ENCODE measurements at places on chromosomes 12 and 14.

- DNase-seq = no peak
These were observed 1.9 kb upstream of the RALGAPA1 start for GRCh38 chr14:35810963-35811362.

DNA sequence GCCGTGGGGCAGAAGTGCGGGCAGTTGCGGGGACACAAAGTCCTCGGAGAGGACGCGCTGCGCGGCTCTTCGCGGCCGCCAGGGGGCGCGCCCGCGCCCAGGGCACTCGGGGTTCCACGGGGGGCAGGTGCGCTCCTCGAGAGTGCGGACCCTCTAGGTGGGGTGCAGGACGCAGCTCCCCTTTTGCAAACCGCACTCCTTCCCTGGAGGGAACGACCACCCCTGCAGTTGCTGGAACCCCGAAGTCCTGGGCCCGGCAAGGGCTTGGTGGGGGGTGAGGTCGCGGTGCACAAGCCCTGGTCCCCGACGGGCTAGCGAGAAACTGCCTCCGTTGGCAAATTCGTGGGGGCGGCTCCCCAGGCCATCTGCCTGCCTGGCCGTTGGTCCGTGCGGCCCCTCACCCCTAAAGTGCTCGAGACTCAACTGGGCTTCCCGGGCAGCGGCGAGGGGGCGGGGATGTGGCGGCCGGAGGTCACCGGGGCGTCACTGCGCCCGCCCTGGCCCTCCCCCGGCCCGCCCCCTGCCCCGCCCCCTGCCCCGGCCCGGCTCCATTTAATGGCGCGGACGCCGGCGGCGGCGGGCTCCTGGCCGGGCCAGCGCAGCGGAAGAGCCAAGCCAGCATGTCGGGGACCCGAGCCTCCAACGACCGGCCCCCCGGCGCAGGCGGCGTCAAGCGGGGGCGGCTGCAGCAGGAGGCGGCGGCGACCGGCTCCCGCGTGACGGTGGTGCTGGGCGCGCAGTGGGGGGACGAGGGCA lies at the start of gene ADSS1:
Gene ADSS1, plus strand, starts transcription at position 579 of the 756 bp plus-strand sequence. Its CDS starts 42 bp downstream, at position 621.
- DNase-seq = no peak

DNA sequence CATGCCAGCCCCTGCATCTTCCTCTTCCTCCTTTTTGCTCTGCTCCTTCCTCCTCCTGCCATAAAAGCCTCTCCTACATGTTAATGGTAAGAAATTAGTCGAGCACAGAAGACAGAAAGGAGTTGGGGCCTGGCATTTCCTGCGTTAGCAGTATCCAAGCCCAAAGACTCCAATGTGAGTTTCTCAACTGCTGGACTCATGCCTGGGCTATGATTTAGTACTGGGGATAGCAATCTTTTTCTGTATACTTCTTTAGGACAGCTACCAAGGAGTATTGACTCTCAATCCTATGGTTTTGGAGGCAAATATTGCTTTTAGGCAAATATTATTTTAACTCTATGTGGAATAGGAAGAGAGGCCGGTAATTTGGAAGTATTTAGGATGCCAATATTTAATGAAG lies 18.0 kb upstream of the SLC38A4 start:
- DNase-seq = no peak

DNA sequence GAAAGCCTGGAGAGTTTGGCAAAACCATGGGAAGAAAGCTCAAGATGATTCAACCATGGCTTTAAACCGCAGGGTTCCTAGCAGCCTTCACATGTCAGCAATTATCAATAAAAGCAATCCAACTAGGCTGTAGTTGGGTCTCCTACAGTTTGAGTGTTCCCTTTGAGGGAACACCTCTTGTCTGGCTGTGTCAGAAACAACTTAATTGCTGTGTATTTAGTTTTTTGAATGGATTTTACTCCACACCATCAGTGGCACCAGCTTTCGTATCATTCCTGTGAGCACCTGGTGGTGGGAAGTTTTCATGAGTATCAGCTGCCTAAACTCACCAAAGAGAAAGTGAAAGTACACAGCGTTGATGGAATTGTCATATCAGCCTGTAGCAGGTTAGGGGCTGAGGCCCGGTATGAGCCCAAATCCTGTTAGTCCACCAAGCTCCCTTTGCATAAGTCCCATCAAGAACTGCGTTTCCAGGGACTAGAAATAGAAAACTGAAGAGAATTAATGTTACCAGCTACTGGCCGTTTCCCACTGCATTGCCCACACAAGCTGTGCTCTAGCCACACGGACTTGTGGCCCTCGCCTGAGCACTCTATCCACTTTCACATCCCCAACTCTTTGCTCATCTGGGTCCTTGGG lies 10.9 kb upstream of the IL26 start:
- peak; percentile 50 for DNase-seq

GRCh38 chr12:53602176-53602864 lies 23.9 kb downstream of the ATF7 start:
- DNase-seq = no peak

- no peak for DNase-seq
These were observed 541.7 kb downstream of the NOVA1 start for GRCh38 chr14:26056036-26056616.

DNA sequence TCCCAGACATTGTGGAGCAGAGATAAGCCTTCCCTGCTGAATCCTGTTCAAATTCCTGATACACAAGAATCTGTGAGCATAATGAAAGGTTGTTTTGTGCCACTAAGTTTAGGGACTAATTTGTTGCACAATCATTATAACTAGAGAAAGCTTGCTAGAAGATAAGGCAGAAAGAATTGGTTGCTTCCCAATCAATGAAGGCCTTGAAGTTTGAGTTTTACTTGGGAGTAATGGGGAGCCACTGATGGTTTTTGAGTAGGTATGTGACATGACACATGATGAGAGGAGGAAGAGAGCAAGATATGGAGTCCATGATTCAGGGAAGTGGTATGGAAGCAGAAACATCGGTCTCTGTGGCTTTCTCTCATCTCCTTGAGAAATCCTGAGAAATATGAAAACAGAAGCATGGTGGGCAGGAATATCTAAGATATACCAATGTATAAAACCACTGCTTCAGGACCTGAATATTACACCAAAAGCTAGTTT lies 13.3 kb upstream of the TCP11L2 start:
- DNase-seq = no peak

DNA sequence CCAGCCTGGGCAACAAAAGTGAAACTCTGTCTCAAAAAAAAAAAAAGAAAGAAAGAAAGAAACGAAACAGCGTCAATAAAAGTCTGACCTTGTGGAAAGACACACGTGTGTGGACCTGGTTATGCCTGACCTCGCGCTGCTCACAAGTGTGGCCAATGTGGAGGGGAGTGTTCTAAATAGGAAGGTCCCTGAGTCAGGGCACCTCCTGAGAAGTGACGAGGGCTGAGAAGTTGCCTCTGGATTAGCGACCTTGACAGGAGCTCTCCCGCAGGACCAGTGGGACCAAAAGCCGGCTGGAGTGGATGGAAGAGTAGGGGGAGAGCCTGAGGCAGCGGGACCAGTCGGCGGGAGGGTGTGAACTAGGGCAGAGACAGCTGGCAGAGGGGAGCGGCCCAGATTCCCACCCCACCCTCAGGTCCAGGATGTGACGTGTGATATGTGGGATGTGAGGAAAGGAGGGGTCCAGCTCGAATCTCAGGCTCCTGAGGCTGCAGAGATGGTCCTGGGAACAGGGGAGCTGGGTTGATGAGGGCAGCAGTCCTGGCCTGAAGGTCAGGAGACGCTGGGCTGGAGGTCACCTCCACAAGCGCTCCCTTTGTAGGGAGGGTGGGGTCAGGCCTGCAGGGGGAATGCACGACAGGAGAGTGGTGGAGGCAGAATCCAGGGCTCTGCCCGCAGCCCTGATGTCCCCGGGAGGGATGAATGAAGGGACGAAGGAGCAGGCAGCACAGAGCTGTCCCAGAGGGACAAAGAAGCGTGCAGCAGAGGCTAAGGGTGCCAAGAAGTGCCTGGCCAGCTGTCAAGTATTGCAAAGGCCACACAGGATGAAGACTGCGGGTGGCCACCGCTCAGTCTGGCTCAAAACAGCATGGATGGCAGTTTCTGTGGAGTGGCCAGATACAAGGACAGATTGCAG lies 24.8 kb upstream of the GPR68 start:
- DNase-seq = no peak

DNA sequence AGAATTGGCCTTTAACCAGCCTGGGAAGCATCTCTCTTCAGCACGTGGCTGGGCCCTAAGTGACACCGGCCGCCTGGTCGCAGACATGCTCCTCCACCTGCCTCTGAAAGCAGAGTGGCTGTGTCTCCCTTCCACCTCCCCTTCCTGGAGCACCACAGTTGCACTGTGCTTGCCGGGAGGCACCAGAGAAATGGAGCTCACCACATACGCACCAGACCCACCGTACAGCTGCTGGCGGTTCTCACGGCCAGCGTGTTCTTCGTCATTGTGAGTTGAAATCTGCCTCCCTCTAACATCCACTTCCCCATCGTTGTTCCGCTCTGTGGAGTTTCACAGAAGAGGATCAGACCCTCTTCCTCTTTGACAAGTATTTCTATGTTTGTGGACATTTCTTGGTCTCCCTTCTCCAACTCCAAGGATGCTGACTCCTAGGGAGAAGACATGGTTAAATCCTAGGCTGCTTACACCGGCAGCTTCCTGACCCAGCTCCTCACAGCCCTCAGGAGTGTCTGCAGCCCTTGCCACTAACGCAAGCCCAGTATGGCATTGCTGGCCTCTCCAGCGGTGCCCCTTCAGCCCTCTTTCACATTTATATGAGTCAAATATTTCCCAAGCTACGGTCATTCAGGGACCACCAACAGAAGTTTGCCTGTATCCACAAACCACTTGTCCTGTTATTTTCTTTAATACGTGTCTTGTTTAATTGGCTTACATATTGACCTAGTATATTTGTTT lies 11.5 kb upstream of the KRT5 start:
- DNase-seq = no peak

DNA sequence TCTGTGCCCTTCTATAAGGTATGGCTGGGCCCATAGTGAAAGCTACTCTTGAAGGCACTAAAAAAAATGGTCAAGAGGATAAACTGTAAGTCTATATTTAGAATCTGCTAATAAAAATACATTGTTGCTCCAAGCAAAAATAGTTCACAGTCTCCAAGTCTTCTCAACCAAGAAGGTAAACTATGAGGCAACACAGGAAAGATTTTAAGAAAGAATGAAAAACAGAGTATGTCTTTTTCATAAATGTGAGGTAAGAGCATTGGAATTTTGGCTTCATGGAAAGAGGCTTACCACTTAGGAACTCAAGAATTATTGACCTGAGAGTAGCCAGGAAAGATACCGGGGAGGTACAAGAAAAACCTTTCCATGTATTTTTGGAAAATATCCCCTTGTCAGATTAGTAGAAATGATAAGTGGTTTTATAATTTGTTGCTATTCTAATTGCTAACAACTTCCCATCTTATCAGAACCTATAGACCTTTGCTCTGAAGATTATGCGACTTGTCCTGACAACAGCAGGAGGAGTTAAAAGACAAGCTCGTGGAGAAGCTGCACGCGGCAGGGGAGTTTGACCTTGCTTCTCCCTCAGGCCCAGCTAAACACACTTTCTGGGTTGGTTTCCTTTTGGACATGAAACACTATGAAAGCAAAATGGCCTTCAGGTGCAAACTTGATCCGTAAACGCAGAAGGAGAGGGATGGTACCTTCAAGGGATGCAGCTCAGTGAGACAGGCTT lies 238.1 kb downstream of the FOXN3 start:
- no peak for DNase-seq

DNA sequence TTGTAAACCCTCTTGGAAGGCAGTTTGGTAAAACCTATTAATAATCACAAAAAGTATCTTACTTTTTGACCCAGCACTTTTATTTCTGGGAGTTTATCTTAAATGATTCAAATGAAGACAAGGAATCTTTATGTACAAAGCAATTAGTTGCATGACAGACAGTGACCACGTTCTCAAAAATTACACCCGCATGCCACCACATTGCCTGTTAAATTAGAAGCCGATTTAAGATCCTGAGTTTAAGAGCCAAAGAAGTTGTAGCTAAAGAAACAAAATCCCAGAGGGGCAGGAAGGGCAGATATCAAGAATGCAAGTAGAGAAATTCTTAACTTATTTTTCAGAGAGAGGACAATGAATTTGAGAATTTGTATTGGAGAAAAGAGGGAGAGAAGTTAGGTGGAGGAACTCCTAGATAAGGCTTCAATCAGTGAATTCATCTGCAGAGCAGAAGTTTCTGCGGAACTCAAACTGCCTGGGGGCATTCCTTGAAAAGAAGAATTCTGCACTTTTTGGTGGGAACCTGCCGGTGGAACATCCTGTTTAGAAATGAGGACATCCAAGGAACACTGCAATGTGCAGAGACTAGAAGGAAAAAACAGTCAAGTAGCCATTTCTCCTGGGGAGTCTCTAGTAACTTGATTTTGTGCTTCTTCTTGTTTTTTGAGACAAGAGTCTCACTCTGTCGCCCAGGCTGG lies 1.1 kb upstream of the RIOX1 start:
- DNase-seq = no peak

- DNase-seq = no peak
These were observed 51.6 kb downstream of the ARID2 start for GRCh38 chr12:45781080-45781479.

DNA sequence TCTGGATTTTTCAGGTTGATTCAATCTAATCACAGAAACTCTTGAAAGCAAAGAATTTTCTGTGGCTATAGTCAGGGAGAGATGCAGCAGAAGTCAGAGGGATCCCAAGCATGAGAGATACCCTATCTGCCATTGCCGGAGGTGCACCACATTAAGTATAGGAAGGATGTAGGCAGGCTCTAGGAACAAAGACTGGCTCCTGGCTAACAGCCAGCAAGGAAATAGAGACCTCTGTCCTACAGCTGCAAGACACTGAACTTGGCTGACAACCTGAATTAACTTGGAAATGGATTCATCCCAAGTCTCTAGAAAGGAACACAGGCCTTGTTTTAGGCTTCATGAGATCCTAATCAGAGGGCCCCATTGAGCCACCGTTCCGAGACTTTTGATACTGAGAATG lies 364.9 kb upstream of the FLRT2 start:
- no peak for DNase-seq

- no peak for DNase-seq
These were observed 27.3 kb upstream of the ST8SIA1 start for GRCh38 chr12:22361785-22362184.

GRCh38 chr14:93759719-93760307 lies 28.5 kb downstream of the PRIMA1 start:
- DNase-seq = no peak

GRCh38 chr12:132618683-132619043 lies at the start of gene P2RX2:
Gene P2RX2, plus strand, starts transcription at chr12:132618776. Its CDS starts 41 bp downstream, at chr12:132618817.
- DNase-seq = no peak

DNA sequence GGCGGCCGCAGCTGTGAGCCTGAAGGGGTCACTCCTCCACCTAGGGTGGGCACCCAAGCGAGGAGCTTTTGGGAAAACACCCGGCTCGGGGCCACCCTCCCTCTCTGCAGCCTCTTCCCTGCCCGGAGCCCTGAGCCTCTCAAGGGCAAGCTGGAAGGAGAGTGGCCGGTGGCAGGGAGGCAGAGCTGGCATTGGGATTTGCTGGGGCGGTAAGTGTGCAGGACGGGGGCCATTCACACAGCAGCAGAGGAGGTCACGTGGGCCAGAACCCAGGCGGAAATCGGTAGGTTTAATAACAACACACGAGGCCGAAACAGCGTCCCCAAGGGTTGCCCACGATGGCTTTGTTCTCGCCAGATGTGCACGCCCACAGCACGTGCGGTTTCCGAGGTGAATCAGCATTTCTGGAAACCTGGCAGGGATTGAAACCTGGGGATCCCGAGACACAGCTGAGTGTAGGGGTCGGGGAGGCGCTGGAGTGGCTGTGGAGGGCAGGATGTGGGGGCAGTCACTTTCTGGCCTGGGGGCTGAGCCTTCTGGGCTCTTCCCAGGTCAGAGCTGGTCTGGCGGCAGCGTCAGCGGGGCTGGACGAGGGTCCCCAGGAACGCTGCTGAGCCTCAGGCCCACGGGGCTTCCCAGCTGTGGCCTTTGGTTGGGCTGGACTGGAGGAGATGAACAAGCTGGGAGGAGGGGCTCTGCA lies 23.5 kb downstream of the NOC4L start:
- DNase-seq = no peak

- no peak for DNase-seq
These were observed 51.4 kb downstream of the ZFP36L1 start for GRCh38 chr14:68741477-68741791.
